Heart right ventricle (tissue), 16 donors: ENCODE measurements at places on chromosomes 1 and 21. TPM values are rescaled to one million over a fixed set of nuclear protein-coding genes. Genes with fewer than 3 reads are reported as not detected.

The SLAMF7 gene
- total RNA-seq, result 0.11 TPM

The FNDC5 gene
- 75.1 TPM for total RNA-seq

The H3-3A gene
- 286 TPM for total RNA-seq

The NBL1 gene
- total RNA-seq, result 26.0 TPM

The SERPINC1 gene
- total RNA-seq, result not detected

The FCER1G gene
- 6.1 TPM for total RNA-seq

The RGS13 gene
- not detected for total RNA-seq

- no peaks in the 10 kb centered on the region for H3K27me3 ChIP-seq
- H3K27ac ChIP-seq, result no peak overlapping the region
- H3K36me3 ChIP-seq, result no peaks in the 10 kb centered on the region
- no peak overlapping the region for H3K4me3 ChIP-seq
These were observed 24.9 kb upstream of the TMEM52 start for GRCh38 chr1:1943834-1944570.

GRCh38 chr1:206600527-206600926 is 11.7 kb downstream of the EIF2D start:
- H3K36me3 ChIP-seq, result no peaks in the 10 kb centered on the region
- DNase-seq, result no peak
- no peak overlapping the region for H3K4me3 ChIP-seq
- no peak overlapping the region for H3K27ac ChIP-seq
- H3K4me1 ChIP-seq, result no peaks in the 10 kb centered on the region

GRCh38 chr1:115505148-115505571 is 136.6 kb upstream of the VANGL1 start:
- no peak for DNase-seq
- no peak overlapping the region for H3K4me3 ChIP-seq
- H3K4me1 ChIP-seq, result peaks cover 7% of the 10 kb centered on the region
- H3K27me3 ChIP-seq, result peaks cover 3% of the 10 kb centered on the region
- no peak overlapping the region for H3K27ac ChIP-seq

DNA sequence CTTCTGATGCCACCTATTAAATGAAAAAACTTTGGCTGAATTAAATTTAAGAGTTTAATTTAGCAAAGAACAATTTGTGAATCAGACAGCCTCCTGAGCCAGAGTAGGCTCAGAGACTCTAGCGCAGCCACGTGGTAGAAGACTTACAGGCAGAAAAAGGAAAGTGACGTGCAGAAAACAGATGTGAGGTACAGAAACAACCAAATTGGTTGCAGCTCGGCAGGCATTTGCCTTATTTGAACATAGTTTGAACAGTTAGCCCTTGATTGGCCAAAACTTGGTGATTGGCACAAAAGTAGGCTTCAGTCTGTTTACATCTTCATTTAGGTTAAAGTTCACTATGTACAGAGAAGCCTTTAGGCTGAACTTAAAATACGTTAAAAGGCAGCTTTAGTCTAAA is 22.9 kb downstream of the TCP10L start:
- peak overlapping the region; percentile 65 for H3K27ac ChIP-seq
- peaks cover 6% of the 10 kb centered on the region for H3K4me1 ChIP-seq
- no peaks in the 10 kb centered on the region for H3K27me3 ChIP-seq
- H3K4me3 ChIP-seq, result no peak overlapping the region
- DNase-seq, result peak; percentile 64

- no peaks in the 10 kb centered on the region for H3K36me3 ChIP-seq
- H3K27ac ChIP-seq, result no peak overlapping the region
- DNase-seq, result no peak
- peaks cover 11% of the 10 kb centered on the region for H3K4me1 ChIP-seq
These were observed 4.1 kb upstream of the TOE1 start for GRCh38 chr1:45335855-45336324.

DNA sequence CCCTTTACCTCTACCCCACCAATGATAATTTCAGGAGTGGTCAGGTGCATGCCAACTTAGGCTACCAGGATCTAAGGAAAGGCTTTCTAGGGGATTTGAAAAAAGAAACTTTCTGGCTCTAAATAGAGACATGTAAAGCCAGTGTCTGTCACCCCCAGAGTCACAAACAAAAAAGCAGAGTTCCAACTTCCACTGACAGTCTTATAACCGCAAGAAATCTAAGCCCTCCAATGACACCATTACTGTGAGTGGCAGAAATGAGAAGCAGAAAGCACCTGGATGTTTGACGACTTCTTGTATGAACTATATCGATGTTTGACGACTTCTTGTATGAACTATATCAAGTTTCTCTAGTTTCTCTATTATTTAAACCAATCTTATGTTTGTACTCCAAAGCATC is 6.0 kb downstream of the DENND1B start:
- no peaks in the 10 kb centered on the region for H3K36me3 ChIP-seq
- no peak overlapping the region for H3K4me3 ChIP-seq
- no peak for DNase-seq

DNA sequence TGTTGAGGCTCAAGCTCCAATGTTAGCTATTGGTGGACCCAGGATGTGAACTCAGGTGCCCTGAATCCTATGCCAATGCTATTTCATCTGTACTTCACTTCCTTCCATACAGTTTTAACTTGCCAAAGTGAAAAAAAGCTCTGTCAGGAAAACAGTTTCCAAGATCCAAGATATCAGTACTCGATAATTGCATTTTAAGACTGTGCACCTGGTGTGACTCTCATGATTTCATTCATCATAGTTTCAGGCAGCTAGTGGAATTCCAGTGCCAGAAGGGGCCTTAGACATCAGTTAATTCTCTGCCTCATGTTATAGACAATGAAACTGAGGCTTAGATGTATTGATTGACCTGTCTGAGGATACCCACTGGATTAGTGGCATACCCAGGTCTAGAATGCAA is 26.5 kb upstream of the LEPR start:
- no peak overlapping the region for H3K27ac ChIP-seq
- H3K27me3 ChIP-seq, result no peaks in the 10 kb centered on the region
- DNase-seq, result no peak
